Cortex of kidney (tissue), 1 donor: ENCODE measurements at places on chromosomes 2 and 18.

GRCh38 chr2:187541086-187542085, 12.8 kb downstream of the TFPI start:
- DNase-seq = no peak

DNA sequence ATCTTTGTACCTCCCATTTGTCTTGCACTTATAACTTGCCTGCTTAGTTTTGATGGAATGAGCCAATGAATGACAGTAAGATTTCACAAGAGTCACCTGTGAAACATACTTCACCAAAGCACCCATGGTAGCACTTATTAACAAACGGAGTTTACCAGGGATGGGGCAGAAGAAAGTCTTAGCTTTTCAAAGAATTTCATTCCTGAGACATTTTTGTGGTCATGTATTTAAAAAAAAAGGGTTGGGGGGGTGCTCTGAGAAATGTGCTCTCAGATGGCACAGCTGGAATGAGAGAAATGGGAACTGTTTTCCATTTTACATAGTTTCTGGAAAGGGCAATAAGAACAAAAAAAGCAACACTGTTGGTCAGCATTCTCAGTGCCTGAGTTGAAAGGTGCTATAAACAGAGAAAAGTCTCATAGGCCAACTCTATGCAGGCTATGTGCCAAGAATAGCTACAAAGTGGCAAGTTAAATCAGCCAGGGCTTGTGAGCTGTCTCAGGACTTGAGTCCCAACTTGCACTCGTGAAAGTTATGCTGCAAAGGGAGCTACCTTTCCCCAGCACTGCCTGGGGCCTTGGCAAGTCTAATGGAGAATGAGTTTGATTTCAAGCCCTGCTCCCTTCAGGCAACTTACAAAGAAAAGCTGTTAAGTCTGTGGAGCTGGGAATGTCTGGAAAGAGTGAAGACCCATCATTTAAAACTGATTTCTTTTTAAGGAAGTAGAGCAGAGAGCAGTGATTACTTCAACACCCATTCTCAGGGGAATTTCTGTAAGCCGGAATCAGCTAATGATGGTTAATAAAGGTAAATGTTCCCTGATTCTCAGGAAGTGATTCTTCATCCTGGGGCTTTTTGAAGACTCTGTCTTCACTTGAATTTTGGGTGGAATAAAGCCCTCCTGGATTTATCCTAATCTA, 170.6 kb downstream of the SLC8A1 start:
- DNase-seq = no peak

- no peak for DNase-seq
Observed at GRCh38 chr2:114160263-114160981, 270.5 kb downstream of the ACTR3 start.

DNA sequence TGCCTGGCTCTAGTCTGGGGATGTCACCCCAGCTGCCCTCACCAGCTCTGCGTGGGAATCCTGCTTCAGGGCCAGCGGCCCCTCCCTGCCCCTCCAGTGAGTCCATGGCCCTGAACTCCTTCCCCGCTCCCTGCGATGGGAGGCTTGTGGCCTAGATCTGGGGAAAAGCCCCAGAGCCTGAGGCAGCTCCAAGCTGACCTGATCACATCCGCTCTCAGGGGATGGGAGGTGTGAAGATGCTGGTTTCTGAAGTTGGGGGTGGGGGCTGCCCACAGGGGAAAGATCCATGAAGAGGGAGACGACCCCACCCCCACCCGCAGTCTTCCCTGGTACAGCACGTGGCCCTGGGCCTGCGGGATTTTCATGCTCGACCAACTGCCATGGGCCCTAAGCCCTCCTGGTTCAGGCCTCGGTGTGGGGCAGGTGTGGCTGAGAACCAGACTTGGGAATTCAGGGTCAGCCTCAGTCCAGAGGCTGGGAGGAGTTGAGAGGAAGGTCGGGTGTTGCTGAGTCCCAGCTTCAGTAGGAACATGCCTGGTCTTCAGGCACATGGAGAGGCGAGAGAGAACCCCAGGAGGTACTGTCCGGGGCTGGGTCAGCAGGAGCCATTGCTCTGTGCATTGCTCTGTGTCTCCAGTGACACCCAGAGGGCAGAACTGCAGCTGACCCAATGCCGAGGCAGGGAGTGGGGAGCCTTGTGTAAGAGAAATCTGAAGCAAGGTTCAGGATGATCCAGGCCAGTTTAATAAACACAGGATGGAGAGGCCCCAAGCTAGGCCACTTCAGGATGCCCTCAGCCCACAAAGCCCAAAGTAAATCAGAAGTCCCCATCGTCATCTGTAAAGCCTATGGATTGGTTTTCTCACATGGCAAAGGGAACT, 115.1 kb downstream of the CAPN13 start:
- DNase-seq = no peak

DNA sequence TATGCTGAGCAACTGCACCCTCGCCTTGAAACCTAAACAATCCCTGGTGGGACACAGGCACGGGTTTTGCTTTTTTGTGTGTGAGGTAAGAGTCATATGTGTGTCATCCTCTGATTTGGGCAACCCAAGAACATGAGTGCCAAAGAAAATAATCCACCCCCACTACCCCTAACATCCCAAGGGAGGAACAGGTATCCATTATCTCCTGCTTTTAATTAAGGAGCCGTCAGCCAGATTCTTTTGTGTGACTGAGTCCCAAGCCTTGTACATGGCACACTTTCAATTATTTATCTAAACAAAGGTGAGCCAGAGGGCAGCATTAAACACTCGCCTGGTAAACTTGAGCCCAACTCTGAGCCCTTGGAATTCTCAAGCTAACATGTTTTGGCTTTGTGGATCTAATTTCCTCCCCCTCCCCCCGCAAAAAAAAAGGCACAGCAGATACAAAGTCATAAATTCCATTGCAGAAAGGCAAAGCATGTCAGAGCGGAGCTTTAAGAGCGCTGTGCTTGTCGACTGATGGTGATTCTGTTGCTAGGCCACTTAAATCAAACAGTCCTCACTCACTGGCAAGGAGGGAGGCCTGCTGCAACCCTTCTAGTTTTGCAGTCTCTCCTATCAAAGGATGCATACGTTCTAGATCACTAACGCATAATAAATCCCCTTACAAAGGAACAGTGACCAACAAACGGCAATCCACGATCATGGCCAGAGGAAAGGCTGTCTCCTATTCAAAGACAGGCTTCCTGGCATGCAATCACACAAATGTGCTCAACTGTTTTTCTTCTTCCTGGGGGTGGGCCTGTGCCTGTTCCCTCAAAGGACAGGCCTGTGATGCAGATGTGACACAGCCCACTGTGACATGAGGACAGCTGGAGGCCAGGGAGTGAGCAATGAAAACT, 143.5 kb upstream of the LMAN1 start:
- DNase-seq = no peak

GRCh38 chr2:39470580-39470979, 33.5 kb upstream of the MAP4K3 start:
- no peak for DNase-seq

GRCh38 chr2:183614799-183615435, 490.7 kb downstream of the NUP35 start:
- DNase-seq = no peak

DNA sequence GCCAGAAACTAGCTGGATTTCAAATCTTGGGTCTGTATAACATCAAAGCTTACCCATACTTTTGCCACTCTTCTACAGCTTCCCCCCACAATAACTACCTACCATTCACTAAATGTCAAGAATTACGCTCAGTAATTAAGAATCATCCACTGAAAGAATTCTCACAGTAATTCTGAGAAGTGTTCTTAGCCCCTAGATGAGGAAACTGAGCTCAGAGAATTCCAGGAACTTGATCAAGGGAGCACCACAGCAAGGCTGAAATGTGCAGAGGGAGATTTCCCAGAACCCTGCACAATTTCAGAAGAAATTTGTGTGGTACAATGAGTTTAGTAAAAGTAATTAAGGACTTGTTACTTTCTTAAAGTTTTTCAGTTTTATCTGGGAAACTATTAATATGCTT, 194.5 kb upstream of the STK17B start:
- DNase-seq = no peak

- no peak for DNase-seq
Observed at GRCh38 chr2:39139511-39140237, 18.8 kb upstream of the SOS1 start.

DNA sequence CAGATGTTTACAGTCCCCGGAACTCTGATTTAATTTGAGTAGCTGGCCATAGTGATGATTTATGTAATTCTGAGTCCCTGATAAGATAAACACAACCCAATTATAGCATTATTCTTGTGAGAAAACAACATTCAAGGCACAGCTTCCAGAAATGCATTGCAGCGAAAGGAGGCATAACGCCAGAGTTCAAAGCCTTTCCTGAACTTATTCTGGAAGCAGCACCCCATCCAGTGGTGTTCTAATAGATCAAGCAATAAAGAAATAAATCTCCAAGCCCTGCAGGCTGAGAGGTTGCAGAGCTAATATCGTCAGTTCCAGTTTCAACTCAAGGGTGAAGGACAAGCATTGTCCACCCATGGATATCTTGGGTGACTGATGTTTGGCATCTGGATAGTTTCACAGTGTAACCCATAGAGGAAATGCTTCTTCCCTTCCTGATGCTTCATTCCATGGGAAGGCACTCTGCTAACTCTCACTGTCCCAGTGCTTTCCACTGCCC, 18.8 kb downstream of the CDH2 start:
- DNase-seq = no peak
